Lung (tissue), 17 donors: ENCODE measurements at places on chromosomes 6 and 20. TPM values are rescaled to one million over a fixed set of nuclear protein-coding genes. Genes with fewer than 3 reads are reported as not detected.
A peak's percentile ranks its signal among the peaks of the same experiment; 100 is the strongest.

The NFYA gene
- total RNA-seq, result 38.0 TPM

DNA sequence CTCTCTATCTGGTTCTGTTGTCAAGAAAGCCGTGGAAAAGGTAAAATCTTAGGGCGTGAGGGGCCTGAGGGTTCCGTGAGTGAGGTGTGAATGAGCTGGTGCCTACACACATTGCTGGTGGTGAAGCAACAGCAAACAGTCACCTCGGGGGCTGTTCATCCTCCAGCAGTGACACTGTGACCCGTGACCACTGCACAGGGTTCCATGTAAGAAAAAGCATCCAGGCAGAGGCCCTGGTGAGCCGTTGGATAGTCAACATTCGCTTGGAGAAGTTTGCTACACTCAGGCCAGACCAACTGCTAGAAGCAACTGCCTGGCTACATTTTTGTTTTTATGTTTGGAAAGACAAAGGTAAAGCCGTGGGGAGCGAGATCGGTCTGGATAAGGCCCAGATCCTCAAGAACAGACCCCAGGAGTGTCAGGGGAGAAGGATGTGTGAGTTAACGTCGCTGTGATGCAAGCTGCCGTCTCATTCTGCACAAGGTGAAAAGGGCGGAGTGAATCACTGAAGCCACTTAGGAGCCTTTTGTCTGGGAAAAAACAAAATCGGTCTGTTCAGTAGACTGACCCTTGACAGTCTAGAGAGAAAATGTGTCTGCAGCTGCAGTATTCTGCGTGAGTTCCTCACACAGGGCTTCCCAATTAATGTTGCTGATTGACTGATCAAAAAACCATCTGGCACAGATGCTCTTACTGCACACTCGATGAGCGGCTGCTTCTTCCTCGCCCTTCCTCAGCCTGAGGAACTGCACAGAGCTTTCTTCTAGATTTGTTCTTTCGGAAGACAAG, 404.0 kb downstream of the SMOC2 start:
- H3K4me1 ChIP-seq, result no peaks in the 10 kb centered on the region
- H3K27me3 ChIP-seq, result no peaks in the 10 kb centered on the region
- H3K36me3 ChIP-seq, result no peaks in the 10 kb centered on the region
- DNase-seq, result no peak

DNA sequence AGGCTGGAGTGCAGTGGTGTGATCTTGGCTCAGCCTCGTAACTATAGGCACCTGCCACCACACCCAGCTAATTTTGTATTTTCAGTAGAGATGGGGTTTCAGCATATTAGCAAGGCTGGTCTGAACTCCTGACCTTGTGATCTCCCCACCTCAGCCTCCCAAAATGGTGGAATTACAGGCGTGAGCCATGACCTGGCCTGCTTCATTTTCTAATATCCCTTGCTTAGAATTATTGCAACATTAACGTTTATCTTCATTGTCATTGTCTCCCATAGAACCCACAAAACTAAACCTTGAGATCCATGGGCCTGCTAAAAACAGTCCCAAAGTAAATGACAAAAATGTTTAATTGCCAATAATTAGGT, 6.1 kb downstream of the EEF1A1 start:
- no peak overlapping the region for H3K27ac ChIP-seq
- no peaks in the 10 kb centered on the region for H3K27me3 ChIP-seq
- H3K36me3 ChIP-seq, result peaks cover 33% of the 10 kb centered on the region
- DNase-seq, result no peak

DNA sequence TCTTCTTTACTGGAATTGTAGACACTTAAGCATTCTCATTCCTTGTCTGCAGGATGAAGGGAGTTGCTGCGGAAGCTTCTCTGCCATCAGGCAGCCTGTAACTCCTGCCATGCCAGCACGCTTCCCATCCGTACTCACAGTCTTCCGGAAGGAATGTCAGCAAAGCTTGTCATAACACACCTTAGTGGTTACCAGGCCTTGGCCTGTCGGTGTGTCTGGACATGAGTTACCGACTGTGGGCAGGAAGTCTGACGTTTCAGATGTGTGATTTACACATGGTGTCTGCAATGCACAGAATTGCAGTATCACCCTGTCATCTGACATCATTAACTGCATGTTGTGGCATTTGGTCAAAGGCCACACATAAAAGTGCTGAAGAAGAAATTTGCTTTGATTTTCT, 102.2 kb downstream of the SLC24A3 start:
- H3K27me3 ChIP-seq, result no peaks in the 10 kb centered on the region
- no peaks in the 10 kb centered on the region for H3K4me1 ChIP-seq
- no peaks in the 10 kb centered on the region for H3K36me3 ChIP-seq
- H3K4me3 ChIP-seq, result no peak overlapping the region
- peak; percentile 28 for DNase-seq
- no peak overlapping the region for H3K27ac ChIP-seq

DNA sequence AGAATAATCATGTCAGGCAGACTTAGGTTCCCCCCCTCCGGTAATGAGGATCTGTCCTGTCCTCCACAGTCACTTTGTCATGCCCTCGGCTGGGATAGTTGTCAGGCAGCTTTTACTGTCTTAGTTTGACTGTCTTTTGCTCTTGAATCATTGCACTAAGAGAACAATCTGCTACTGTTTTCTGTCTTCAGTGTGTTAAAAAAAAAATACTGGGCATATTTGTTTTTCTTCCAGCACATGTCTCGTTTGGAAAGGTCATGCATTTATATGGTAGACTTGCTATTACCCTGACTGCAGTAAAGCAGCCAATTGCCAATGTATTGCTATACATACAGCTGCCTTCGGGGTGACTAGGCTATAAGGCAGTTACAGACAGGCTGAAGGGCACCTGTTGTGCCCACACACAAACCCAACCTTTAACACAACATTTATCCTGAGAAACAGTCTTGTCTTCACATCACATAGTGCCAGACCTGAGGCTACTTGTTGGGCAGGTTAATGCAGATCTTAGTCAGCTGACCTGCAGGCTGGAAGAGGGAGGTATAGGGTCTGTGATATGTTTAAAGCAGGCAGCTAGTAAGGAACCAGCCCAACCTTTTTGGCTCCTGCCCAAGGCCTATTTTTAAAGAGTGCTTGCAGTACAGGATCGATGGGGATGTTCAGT, 26.7 kb downstream of the ARFGEF3 start:
- no peak for DNase-seq
- H3K27me3 ChIP-seq, result no peaks in the 10 kb centered on the region
- H3K27ac ChIP-seq, result no peak overlapping the region
- peaks cover 5% of the 10 kb centered on the region for H3K4me1 ChIP-seq

GRCh38 chr6:148507774-148508173, 165.1 kb downstream of the SASH1 start:
- no peak overlapping the region for H3K4me3 ChIP-seq
- H3K4me1 ChIP-seq, result peaks cover 43% of the 10 kb centered on the region
- no peaks in the 10 kb centered on the region for H3K36me3 ChIP-seq
- H3K27ac ChIP-seq, result peak overlapping the region; percentile 64
- H3K27me3 ChIP-seq, result no peaks in the 10 kb centered on the region
- no peak for DNase-seq

- H3K36me3 ChIP-seq, result no peaks in the 10 kb centered on the region
- no peak overlapping the region for H3K27ac ChIP-seq
- H3K27me3 ChIP-seq, result peaks cover 2% of the 10 kb centered on the region
Observed at GRCh38 chr6:32947552-32948465, 5.1 kb downstream of the HLA-DMA start.

The TCF15 gene
- total RNA-seq, result 0.82 TPM

GRCh38 chr6:126380072-126380583, 40.2 kb downstream of the CENPW start:
- DNase-seq, result no peak
- H3K4me1 ChIP-seq, result no peaks in the 10 kb centered on the region
- no peaks in the 10 kb centered on the region for H3K27me3 ChIP-seq

GRCh38 chr20:49885558-49886332, 29.6 kb downstream of the SPATA2 start:
- H3K27ac ChIP-seq, result no peak overlapping the region
- no peak overlapping the region for H3K4me3 ChIP-seq
- no peak for DNase-seq
- peaks cover 20% of the 10 kb centered on the region for H3K4me1 ChIP-seq

- DNase-seq, result no peak
Observed at GRCh38 chr20:24102749-24103333, 114.3 kb upstream of the GGTLC1 start.

DNA sequence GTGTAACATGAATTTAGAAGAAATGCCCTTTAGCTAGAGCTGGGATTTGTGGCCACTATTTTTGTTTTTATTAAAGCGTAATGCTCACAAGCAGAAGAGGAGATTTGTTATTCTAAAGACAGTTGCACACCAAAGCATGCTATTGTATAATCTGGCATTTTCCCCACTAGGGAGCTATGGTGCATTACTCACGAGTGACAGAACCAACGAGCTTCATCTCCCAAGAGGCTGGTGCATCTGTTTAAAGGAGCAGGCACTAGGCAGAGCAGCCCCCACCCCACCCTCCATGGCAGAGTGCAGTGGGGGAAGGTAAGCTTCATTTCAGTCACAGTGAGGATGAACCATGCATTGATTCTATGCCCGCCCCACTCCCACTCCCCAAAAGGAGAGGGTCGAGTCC, 287.3 kb upstream of the TSHZ2 start:
- no peaks in the 10 kb centered on the region for H3K27me3 ChIP-seq
- no peak overlapping the region for H3K4me3 ChIP-seq
- no peak overlapping the region for H3K27ac ChIP-seq

The SLC13A3 gene
- total RNA-seq, result 2.4 TPM

- no peaks in the 10 kb centered on the region for H3K36me3 ChIP-seq
- no peaks in the 10 kb centered on the region for H3K4me1 ChIP-seq
- H3K27ac ChIP-seq, result no peak overlapping the region
- H3K4me3 ChIP-seq, result no peak overlapping the region
Observed at GRCh38 chr6:1993042-1993441, 252.4 kb downstream of the GMDS start.

DNA sequence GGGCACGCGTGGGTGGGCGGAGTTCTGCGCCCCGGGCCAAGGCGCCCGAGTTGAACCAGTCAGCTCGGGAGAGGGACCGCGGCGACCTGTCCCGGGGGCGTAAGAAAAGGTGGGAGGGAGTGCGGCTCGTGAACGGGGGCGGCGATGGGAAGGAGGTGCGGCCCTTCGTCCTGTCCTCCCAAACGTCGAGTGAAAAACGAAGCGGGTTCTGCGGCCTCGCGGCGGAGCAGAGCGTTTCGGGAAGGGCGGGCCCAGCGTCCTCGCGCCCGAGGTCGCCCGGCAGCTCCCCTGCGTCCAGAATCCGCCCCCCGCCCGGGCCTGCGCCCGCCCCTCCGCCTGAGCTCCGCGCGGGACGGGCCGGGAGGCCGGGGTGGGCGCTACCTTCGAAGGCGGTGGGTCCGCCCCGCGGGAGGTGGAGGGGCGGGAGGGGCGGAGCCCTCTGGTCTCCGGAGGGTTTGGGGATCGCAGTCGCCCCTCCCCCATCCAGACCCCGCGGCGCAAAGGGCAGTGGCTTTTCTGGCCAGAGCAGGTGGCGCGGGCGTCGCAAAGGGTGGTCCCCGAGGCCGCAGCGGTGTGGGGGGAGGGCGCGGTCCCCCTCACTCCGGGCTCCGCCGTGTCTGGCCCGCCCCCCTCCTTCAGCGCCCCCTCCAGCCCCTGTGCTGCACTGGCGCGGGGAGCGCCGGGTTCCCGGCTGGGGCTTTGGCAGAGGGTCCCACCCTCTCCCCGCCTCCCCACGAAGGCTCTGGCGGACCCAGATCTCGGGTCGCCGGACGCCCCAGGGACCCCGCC, 838 bp downstream of the STMN3 start:
- H3K4me1 ChIP-seq, result peaks cover 29% of the 10 kb centered on the region
- no peaks in the 10 kb centered on the region for H3K36me3 ChIP-seq
- peak; percentile 68 for DNase-seq
